NCI-H345 (cell line): ENCODE measurements at places on chromosomes 11 and 22.

- no peak for DNase-seq
Measured at GRCh38 chr22:25645266-25645665, 80.8 kb downstream of the GRK3 start.

- no peak for DNase-seq
Measured at GRCh38 chr11:115848080-115848479, 343.9 kb upstream of the CADM1 start.

DNA sequence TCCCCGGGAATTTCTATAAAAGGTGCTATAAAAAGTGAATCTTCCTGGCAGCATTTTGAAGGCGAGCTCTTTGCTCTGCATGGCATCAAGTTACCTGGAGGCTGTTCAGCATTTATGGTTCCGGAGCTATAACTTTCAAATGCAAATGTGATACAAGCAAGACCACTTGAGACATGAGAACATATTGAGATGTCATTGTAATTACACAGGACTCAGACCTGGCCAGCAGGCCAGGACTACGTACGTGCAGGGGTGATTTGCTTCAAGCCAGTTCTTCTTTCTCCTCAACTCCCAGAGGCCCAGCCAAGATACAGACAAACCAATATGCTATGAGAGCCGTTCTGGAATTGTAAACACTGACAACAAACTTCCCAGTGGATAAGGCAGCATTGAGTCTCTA lies 227.4 kb upstream of the FAT3 start:
- peak; percentile 47 for DNase-seq

- DNase-seq: no peak
Measured at GRCh38 chr22:29607426-29607825, 4.0 kb downstream of the NF2 start.

GRCh38 chr22:40552070-40552469 lies 84.4 kb downstream of the MRTFA start:
- no peak for DNase-seq

DNA sequence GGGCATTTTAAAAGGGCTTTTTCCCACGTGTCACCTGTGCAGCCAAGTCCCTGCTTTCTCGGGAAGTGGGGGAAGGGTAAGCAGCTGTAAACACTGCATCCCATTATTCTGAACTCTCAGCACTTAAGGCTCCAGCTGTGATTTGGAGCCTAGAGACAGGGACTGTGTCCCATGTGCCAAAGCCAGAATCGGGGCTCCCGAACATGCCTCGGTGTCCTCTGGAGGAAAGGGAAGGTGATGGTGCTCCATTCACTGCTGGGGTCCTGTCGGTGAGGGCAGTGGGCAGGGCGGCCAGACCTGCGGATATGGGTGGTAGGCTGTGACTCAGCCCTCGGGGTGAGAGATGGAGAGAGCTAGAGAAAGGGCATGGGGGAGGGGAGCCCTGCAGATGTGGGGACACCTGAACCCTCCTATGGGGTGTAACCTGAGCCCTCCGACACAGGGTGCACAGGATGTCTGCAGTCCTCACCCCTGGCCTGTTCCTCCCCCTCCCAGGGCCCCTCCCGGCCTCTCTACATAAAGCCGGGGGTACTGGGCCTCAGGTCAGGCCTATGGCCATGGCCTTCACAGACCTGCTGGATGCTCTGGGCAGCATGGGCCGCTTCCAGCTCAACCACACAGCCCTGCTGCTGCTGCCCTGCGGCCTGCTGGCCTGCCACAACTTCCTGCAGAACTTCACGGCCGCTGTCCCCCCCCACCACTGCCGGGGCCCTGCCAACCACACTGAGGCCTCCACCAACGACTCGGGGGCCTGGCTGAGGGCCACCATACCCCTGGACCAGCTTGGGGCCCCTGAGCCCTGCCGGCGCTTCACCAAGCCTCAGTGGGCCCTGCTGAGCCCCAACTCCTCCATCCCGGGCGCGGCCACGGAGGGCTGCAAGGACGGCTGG lies 31.8 kb downstream of the CAPN1 start:
- DNase-seq: peak; percentile 59

DNA sequence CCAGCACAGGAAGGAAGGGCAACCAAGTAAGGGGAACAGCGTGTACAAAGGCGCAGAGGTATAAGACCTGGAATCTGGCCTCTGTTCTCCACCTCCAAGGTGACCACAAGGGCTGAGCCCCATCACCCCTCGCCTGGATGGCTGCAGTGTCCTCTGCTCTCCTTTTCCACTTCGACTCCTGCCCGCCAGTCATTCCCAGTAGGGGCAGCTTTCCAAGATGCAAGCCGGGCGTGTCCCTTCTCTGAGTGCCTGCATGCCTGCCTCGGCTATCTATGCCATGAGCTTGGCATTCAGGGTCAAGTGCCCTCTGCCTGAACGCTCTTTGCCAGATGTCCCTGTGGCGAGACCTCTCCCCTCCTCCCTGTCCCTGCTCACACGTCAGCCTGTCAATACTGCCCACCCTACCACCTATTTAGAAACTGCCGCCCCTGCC lies 17.0 kb downstream of the FADS3 start:
- no peak for DNase-seq

DNA sequence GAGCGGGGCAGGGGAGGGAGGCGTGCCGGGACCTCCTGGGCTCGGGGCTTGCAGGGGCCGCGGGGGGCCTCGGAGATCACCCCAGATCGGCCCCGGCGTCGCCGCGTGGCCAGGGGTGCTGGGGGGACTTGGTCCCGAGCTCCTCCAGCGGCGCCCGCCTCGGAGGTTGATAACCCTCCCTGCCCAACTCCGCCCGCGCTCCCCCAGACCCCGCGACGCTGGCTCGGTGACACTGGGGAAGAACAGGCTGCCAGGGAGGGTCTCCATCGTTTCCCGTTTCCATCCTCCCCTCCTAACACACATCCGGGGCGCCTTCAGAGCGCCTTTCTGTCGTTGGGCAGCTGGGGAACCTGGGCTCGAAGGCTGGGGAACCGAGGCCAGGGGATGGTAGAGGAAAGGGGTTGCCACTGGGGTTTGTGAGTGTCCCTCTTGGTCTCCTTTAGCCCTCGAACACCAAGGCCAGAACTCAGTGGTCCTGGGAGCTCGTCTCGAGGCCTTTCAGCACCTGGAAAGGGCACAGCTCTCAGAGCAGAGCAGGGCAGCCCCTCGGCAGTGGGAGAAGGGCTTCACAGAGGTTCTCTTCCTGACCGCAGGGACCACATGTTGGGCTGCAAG lies 431 bp downstream of the SLC37A2 start:
- DNase-seq: no peak

DNA sequence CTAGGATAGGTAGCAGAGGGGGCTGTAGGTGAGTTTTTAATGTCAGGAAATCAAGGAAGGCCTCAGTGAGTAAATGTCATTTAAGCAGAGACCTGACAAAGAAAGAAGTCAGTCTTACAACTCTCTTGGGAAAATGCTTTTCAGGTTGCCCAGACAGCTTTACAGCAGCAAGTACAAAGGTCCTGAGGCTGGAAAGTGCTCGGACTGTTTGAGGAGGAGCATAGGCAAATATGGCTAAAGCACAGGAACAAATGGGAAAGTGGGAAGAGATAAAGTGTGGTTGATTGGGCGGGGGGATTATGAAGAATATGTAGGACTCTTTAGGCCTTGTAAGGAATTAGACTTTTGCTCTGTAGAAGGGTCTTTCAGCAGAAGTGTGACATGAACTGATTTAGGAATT lies 125.4 kb downstream of the ARHGAP42 start:
- DNase-seq: no peak

- no peak for DNase-seq
Measured at GRCh38 chr11:134560066-134560465, 148.0 kb upstream of the B3GAT1 start.

- no peak for DNase-seq
Measured at GRCh38 chr22:45964926-45965527, 11.9 kb downstream of the WNT7B start.

GRCh38 chr22:38638216-38638615 lies 18.0 kb downstream of the FAM227A start:
- DNase-seq: no peak

DNA sequence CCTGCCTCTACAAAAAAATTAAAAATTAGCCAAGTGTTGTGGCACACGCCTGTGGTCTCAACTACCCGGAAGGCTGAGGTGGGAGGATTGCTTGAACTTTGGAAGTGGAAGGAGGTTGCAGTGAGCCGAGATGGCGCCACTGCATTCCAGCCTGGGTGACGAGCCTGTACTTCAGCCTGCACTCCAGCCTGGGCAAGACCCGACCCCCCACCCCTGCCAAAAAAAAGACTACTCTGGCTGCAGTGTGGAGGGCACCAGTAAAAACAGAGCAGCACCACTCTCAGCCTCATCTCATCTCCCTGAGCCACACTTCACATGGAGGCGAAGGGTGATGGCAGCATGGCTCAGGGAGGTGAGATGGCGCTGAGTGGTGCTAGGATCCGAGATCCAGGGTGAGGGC lies 50.3 kb upstream of the THY1 start:
- no peak for DNase-seq

GRCh38 chr22:45672564-45673481 lies 1.2 kb downstream of the ATXN10 start:
- DNase-seq: no peak

- DNase-seq: peak; percentile 90
Measured at GRCh38 chr22:23237201-23237798, 57.0 kb downstream of the BCR start.

- DNase-seq: no peak
Measured at GRCh38 chr11:64542172-64543125, 48.6 kb upstream of the SLC22A12 start.

DNA sequence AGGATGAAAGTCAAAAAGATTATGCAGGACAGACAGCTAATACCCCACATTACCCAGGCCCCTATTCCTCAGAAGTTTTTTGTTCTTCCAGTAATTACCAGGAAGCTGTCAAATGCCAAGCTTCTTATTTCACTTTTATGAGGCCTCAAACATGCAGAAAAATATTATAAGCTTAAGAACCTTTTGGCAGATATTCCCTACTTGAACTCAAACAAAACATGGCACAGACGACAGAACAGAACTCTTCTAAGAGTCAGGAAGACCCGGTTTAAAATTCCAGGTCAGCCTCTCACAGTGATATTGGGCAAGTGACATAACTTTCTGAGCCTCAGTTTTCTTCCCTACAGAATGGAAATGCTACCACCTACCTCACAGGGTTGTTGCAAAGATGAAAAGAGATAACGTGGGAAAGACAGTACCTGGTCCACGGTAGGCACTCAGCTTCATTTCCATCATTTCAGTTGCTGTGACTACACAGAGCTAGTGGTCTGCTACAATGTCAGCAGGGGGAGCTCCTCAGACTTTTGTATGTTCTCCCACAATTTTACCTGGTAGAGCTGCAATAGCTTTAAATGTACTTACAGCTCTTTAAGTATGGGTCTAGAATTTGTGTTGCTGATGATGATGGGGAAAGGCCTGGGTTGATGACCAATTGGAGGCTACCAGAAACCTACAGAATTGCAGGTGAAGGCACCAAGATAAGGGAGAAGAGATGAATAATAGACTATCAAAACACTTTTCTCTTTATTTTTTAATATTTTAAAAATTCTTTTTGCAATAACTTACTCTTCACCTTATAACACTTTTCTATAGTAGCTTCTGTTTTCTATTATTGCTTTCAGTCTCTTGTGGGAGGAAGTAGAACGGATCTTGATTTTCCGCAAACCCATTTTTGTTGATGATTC lies 98.3 kb upstream of the CHRM4 start:
- peak; percentile 52 for DNase-seq

DNA sequence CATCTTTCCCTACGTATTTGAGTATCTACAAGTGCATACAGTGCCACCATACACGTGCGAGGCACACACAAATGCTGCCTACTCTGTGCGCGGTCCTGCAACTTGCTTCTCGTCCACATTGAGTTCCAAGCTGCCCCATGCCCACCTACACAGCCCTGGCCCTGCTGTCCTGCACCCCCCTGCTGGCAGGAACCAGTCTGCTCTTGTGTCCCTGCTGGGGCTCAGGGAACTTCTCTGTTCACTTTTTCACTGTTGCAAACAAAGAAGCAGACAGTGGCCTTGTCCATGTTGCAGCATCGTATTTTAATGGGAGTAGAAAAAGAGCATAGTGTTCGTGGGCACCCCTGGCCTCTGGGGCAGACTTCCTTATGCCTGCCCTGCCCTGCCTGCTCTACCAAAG lies 14.0 kb downstream of the CPT1A start:
- DNase-seq: no peak

DNA sequence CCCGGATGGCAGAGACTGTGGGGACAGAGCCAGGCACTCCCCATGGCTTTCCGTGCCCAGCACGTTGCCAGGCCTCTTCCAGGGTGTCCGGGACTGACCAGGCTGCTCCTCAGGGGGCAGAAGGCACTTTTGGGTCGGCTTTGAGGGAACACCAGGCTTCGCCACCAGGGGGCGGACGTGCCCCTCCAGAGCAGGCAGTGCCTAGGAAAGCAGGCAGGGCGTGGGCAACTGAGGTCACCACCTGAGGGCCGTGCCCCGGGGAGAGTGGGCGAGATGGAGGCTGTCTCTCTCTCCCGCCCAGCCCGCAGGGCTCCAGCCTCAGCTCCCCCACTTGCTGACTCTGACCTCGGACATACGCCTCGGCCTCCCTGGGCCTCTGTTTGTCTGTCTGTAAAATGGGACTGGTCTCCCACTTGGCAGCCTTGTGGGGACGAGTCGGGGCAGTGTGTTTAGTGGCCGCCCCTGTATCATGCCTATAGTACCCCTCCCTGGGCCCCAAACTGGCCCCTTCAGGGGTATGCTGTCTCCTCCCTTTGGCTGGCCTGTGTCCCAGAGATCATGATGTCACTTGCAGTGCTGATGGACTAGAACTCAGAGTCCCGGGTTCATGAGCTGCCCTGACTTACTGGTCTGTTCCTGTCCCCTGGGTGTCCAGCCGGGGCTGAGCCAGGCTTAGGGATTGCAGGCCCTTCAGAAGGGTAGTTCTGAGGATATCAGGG lies 4.4 kb upstream of the PRR5 start:
- DNase-seq: peak; percentile 56

- DNase-seq: no peak
Measured at GRCh38 chr11:8756201-8756600, 73.6 kb downstream of the RPL27A start.

DNA sequence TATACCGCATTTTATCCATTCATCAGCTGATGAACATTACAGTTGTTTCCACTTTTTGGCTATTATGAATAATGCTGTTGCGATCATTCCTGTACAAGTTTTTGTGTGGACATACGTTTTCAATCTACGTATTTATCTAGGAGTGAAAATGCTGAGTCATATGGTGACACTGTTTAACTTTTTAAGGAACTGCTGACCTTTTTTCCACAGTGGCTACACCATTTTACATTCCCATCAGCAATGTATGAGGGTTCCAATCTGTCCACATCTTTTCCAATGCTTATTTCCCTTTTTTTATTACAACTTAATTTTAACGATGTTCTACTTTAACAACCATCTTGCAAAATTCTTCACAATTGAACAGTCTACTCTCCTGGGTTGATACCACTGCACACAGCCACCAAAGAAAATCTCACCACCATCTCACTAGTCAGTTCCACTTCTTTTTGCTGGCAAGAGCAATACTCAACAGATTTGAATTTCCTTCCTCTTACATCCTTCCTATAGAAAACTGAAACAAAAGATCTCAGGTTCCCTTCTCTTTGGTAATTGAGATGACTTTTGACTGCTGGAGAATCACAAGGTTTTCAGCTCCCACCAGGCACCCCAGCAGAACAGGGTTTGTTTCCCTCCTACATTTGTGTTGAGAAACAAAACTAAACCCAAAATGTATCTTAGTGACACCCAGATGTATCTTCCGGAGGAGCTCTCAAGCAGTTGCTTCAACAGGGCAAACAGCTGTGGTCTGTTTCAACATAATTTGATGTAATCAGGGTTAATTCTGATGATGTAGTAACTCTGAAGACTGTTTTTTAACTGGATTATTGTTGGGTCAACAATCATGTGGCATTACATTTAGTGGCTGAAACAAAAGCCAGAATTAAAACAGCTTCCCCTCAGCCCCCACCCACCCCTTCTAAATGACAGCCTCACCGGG lies 7.0 kb upstream of the GAB2 start:
- no peak for DNase-seq

GRCh38 chr22:20647586-20648305 lies 126.2 kb upstream of the SERPIND1 start:
- no peak for DNase-seq
